ENCODE measurements at places on chromosomes 16 and 17.

GRCh38 chr17:28812748-28813377 is 29.7 kb downstream of the FAM222B start:
- DNase-seq, result no peak

DNA sequence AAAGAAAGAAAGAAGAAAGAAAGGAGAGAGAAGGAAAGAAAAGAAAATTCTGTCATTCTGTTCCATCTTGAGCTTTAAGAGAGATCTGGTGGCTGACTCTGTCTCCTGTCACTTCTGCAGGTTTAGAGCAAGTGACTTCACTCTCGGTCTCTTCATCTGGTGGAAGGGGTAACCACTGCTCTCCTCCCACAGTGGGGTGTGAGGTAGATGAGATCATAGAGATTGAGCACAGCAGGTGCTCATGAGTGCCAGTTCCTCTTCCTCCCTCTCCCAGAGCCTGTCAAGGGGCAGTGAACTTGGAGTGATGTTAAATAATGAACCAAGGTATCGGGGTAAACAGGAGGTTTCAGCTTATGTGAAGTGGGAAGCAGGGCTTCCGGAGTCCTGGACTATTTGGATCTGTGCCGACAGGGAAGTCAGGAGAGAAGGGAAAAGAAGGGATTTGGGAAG is 47.7 kb downstream of the BEAN1 start:
- DNase-seq, result no peak

- no peak for DNase-seq
Observed at GRCh38 chr16:67951485-67951884, 7.6 kb upstream of the LCAT start.

DNA sequence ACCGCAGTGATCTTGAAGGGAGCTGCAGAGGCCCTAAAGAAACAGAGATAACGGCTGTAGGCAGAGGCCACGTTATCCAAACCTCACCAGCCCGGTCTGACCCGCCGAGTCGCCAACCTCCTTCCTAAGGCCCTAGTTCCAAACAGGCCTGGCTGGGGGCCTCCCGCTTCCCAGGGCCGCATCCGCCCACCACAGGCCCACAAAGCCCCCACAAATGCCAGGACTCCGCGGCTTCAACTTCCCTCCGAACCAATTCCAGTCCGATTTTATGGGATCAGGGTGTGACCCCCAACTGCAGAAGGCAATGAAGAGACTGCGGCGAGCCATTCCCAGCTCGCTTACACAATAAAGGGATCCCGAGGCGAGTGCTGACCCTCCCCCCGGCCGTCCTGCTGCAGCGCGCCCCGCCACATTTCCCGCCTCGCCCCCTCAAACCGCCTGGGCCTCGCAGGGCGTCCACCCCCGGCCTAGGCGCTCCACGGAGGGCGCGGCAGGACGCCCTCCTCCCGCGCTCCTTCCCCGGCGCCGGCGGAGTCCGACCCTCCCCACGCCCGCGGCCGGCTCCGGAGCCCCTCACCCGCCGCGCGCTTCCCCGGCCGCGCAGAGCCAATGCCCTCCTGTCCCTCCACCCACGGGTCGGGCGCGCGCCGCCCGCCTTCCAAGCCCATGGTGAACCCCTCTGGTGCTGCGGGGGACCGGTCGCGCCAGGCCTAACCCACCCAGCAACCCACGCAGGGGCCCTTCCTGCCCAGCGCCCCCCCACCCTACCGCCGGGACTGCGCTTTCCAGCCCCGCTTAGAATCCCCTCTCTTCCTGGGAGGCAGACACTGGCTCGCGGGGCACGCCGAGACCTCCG is 926 bp downstream of the MYH10 start:
- DNase-seq, result no peak

DNA sequence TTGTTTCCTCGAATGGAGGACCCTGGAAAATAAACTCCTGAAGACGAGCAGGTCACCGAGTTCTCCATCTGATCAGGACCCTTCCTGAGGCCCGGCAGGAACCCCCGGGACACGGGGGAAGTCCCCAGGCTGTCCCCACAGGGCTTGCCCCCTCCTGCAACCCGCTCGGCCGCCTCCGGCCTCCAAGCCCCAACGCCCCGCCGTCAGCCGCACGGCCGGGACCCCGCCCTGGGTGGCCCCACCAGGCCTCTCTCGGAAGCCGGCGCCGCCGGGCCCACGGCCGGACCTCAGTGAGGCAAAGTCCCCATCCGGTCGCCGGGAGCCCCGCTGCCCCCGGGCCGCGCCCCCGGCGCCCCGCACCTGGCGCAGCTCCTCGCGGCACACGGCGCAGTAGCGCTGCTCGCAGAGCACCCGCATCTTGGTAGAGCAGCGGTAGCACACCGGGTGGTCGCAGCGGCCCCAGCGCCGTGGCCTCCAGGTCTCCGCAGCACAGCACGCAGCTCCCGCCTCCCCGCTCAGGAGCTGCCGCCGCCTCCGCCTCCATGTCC is 383 bp downstream of the ZNF598 start:
- DNase-seq, result no peak

GRCh38 chr17:49494399-49494985 is 601 bp upstream of the NGFR start:
- DNase-seq, result no peak

- no peak for DNase-seq
Observed at GRCh38 chr17:8710813-8711212, 33.8 kb downstream of the CCDC42 start.

- DNase-seq, result no peak
Observed at GRCh38 chr17:61335105-61335844, 64.4 kb upstream of the TBX2 start.

GRCh38 chr17:28907709-28908475 is 5.0 kb upstream of the DHRS13 start:
- DNase-seq, result no peak

GRCh38 chr17:58325289-58325726 is 3.3 kb downstream of the TSPOAP1 start:
- DNase-seq, result no peak

GRCh38 chr17:8223356-8224126 is 13.2 kb upstream of the AURKB start:
- peak; percentile 74 for DNase-seq

All from right atrium auricular region (tissue), 2 donors.